Activated CD4-positive, alpha-beta T cell treated with anti-CD3 and anti-CD28 coated beads for 24 hours (primary cell): ENCODE measurements at places on chromosomes 11 and 22.

DNA sequence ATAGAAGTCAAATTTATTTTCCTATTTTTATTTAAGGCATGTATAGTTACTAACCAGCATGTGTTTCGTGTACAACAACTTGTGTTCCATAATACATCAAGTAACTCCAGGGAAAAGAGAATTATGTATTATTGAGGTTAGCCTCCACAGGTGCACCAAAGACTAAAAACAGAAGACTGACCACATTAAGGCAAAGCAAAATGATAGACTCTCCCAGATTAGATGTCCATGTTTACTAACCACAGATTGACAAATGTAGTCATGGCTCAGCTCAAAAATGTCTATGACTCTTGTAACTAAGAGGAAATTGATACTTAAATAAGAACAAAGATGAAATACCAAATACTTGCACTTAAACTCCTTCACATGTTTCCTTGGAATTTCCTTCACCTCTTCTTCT lies 238.5 kb downstream of the METTL15 start:
- DNase-seq: no peak

DNA sequence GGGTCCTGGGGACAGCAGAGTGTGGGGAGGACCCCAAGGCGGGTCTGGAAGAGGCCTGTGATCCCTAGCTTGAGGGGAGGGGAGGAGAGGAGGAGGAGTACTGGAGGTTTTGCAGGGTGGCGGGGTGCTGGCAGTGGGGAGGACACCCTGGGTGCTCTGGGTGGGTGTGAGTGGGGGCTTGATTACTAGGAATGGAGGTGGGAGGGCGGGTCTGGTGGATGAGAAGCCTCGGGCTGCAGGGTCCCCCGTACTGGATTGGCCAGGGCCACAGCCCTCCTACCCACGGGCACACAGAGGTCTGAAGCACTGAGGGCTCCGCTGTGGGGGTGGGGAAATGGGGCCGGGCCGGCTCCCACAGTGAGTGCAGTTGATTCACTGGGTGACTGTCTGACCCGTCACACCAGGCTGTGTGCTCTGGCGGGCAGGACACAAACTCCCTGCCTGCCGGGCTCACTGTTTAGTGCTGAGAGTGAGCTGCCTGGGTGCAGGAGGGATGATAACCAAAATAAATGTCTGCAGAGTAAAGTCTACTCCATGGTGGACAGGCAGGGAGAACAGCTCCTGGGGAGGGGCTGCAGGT lies 114.2 kb downstream of the CACNA1I start:
- DNase-seq: no peak

DNA sequence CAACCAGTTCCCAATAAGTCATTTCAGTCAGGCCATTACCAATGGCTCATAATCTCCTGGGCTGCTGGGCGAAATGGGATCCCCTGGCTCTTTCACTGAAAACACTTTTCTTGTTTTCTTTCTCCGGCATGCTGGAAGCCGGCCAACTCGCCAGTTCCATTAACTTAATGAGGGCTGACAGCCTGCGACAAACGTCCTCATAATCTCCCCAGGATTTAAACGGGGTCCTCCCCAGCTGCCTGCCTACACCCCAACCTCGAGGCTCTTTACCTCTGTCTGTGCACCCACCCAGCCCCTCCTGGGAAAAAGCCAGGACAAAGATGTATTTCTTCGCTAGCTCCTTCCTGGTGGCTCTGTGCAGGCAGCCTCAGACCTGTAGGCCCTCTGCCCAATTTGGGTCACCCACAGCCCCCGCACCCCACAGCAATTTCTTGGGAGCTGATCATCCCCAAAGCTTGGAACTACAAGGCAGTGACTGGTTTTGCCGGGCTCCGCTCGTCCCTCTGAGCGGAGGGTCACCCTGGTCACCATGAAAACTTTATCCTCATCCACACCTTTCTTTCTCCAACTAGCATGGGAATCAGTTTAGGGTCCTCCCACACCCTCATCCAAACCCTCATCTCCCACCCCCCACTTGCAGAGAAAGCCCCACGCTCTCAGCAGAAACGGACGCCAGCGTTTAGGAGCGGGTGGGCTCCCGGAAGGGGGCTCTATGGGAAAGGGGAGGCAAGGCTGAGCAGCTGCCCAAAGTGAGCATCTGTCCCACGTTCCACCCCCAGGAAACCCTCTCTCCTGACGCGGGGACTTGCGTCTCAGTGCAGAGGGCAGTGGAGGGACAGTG lies 51.1 kb upstream of the KCNQ1OT1 start:
- DNase-seq: no peak

DNA sequence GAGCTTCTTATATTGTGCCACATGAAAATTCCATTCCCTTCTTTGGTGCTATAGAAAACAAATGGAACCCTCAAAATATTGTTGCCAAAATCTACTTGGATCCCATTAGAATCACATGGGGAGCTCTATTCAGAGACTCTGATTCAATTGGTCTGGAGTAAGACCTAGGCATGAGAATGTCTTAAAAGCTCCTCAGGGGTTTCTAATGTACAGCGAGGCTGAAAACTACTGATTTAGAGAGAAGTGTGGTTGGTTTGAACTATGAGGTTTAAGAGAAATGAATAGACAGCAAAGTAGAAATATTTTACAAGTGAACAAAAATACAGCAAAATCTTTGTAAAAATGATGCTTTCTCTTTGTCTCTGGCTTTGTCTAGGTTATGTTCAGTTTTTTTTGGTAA lies 514.7 kb downstream of the CNTN5 start:
- no peak for DNase-seq

GRCh38 chr22:46047841-46048595 lies 71.1 kb upstream of the WNT7B start:
- no peak for DNase-seq

DNA sequence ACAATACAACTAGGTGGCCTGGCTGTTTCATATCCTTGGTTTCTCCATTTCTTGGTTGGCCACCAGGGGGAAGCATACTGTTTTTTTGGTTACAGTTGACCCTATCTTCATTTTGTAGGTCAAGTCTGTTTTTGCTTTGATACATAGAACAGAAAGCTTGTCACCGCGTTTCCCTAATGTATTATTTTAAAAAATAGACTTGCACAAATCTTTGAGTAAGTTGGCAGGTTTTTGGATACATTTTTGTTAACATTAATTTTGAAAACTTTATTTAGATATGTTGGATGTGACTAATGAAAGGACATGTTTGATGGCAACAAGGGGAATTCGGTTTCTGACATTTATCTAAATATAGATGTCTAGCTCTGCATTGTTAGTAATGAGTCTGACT lies 3.0 kb downstream of the NCR3LG1 start:
- DNase-seq: peak; percentile 50

- DNase-seq: no peak
Measured at GRCh38 chr22:33400891-33401290, 342.7 kb upstream of the SYN3 start.
